Fibroblast of lung (primary cell): ENCODE measurements at places on chromosomes 12 and 14. TPM values are rescaled to one million over a fixed set of nuclear protein-coding genes. Genes with fewer than 3 reads are reported as not detected.

RTL1 gene
- not detected in 2 replicates for total RNA-seq

OASL gene
- 0.51 and 1.2 TPM in 2 replicates for total RNA-seq

MYL6 gene
- total RNA-seq, result 1,163 and 1,517 TPM in 2 replicates

KRT83 gene
- not detected in 2 replicates for total RNA-seq

NEUROD4 gene
- total RNA-seq, result not detected in 2 replicates

MMP19 gene
- 3.3 and 7.1 TPM in 2 replicates for total RNA-seq

AQP2 gene
- not detected in 2 replicates for total RNA-seq

CCDC184 gene
- under 0.01 and 0.17 TPM in 2 replicates for total RNA-seq

GPR84 gene
- total RNA-seq, result not detected in 2 replicates

INHBC gene
- not detected in 2 replicates for total RNA-seq
